ENCODE measurements at places on chromosomes 6 and 20. TPM values are rescaled to one million over a fixed set of nuclear protein-coding genes. Genes with fewer than 3 reads are reported as not detected.

The PDYN gene
- 4.9 TPM for total RNA-seq

The ETV7 gene
- total RNA-seq = not detected

The SPEF1 gene
- 0.98 TPM for total RNA-seq

The ARMC12 gene
- 0.25 TPM for total RNA-seq

The VGLL2 gene
- not detected for total RNA-seq

The CAGE1 gene
- not detected for total RNA-seq

The MYLK4 gene
- total RNA-seq = 0.49 TPM

The PPP1R16B gene
- 10.1 TPM for total RNA-seq

Measured in temporal lobe (tissue), 4 donors.